ENCODE measurements at places on chromosomes 12 and 14.

DNA sequence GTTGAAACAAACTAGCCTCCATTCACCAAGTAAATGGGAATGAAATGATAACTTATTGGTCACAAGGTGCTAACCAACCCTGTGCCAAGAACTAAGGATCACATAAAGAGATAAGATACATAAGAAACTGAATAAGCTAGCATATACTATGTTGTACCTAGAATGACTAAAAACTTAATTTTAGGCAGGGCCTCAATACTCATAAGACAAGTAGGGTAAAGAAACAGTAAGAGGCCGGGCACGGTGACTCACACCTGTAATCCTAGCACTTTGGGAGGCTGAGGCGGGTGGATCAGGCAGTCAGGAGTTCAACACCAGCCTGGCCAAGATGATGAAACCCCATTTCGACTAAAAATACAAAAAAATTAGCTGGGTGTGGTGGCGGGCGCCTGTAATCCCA is 17.7 kb downstream of the GDF11 start:
- peak; percentile 14 for DNase-seq

GRCh38 chr12:29110506-29111442 is 38.3 kb upstream of the FAR2 start:
- DNase-seq = no peak

GRCh38 chr12:15561396-15561795 is 227.8 kb downstream of the EPS8 start:
- no peak for DNase-seq

GRCh38 chr12:1918081-1918883 is at the start of gene CACNA2D4:
Gene CACNA2D4 (minus strand): TSS chr12:1918652. CDS start chr12:1918473, 179 bp downstream.
- DNase-seq = no peak

DNA sequence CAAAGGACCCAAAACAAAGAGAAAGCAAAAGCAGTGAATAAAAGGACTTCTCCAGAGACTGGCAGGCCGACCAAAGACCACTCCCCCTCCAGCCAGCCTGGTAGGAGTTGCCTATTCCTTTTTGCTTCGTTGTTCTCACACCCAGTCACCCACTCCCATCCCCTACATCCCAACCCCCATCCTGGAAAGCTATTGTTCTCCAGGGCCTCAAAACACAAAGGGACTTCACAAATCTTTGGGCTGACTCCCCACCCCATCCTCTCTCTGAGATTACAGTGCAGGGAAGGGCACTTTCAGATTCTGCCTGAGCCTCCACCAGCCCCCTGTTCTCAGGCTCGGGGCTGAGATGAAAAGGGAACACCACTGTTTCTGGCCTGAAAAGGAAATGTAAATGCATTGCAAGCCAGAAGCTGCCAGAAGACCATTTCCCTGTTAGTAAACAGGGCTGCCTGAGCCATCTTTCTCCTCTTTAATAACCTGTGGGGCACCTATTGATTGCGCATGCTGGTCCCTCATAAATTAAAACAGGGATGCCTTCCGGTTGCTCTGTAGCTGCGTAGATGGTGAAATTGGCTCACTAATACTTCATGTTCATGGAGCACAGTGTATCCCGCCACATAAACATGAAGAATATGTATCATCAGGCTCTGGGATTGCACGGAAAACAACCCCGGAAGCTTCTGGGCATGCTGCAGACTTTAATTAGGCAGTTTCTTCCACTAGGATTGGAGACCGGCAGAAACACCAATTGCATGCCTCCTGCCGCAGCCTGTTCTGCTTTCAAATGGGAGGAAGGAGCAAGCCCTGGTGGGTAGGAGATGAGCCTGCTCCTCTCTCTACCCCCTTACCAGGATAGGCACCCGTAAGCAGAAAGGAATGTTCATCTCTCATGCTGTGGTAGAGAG is 130.3 kb upstream of the FUT8 start:
- no peak for DNase-seq

DNA sequence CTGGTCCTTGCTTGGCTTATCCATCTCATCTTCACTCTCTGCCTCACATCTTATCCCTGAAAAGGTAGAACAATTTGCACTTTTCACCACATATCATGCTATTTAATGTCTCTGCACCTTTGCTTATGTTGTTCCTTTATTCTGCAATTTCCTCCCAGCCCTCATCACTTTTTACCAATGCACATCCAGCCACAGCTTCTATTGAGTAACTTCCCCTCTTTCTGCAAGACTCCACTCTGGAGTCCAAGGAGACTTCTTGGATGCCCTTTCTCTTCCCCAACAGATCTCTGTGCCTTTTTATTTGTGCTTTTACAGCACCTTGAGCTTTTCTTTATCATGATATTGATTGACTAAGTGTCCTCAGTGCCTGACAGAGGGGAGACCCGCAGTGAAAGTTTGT is 797.1 kb downstream of the VRK1 start:
- no peak for DNase-seq

DNA sequence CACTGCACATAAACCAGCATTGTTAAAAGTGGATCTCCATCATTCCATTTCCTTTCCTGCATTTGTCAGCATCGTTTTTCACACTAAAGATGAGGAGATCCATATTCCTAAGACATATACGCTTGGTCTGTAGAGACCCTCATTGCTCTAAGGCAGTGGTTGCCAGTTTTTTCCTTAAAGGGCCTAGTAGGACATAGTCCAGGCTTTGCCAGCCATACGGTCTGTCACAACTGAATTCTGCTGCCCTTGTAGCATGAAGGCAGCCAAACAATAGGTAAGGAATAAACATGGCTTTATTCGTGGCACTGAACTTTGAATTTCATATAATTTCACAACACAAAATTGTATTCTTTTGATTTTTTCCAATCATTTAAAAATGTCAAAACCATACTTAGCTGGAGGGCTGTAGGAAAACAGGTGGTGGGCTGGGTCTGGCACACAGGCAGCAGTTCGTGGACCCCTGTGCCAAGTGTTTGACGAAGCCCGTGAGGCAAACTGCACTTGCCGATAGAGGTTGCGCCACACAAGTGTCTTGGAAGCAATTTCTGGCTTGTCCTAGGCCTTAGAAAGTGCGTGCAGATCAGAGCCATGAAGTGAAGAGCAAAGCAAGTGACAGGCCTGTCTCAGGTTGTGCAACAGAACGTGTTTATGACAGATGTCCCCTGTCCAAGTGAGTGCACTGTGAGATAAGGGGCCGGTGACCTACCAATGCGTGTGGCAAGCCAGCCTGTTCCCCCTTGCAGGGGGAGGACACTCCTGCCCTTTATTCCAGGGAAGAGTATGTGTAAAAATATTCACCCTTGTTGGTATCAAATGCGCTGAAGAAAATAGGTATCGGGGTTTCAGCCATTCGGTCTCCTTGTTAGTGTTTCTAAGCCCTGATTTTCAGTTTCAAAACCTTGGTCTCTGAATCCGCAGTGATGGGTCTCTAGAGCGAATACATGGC is 916 bp upstream of the CHPT1 start:
- no peak for DNase-seq
